NCI-H1092 (cell line): ENCODE measurements at places on chromosomes 3 and 15.

DNA sequence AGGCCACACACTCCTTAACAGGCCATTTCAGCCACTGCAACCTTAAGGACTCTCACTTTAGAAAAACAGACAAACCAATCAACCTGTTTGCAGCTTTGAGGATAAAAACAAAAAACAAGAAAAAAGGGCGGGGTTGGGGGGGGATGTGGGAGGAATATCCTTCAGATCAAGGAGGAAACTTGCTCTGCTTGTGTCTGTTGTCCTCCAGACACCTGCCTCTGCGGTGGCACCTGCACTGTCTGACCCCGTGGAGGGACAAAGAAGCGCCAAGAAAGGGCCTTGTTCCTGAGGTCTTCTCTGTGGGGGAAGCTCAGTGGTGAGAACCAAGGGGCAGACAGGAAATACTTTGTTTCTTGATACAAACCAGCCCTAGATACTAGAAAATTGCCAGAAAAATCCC lies 70.5 kb downstream of the POLR2M start:
- DNase-seq, result no peak

GRCh38 chr3:28273837-28274236 lies 32.4 kb downstream of the CMC1 start:
- no peak for DNase-seq

DNA sequence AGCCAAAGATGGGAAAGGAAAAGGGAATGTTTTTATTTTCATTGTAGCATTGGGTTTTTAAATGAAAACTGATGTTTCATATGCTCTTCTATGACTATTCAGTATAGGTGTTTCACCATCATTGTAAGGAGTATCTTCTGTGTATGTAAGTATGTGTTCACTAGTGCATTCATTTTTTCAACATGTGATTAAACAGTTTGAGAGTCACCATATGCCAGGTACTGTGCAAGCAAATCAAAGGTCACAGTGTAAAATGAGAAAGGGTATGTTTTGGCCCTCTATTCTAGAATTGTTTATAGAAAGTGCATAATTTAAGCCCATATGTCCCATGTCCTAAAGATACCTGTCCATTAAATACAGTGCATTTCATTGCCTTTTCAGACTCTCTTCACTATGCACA lies 207.2 kb downstream of the ZBTB20 start:
- DNase-seq, result no peak

- no peak for DNase-seq
Observed at GRCh38 chr15:26620528-26621458, 152.1 kb downstream of the GABRB3 start.

DNA sequence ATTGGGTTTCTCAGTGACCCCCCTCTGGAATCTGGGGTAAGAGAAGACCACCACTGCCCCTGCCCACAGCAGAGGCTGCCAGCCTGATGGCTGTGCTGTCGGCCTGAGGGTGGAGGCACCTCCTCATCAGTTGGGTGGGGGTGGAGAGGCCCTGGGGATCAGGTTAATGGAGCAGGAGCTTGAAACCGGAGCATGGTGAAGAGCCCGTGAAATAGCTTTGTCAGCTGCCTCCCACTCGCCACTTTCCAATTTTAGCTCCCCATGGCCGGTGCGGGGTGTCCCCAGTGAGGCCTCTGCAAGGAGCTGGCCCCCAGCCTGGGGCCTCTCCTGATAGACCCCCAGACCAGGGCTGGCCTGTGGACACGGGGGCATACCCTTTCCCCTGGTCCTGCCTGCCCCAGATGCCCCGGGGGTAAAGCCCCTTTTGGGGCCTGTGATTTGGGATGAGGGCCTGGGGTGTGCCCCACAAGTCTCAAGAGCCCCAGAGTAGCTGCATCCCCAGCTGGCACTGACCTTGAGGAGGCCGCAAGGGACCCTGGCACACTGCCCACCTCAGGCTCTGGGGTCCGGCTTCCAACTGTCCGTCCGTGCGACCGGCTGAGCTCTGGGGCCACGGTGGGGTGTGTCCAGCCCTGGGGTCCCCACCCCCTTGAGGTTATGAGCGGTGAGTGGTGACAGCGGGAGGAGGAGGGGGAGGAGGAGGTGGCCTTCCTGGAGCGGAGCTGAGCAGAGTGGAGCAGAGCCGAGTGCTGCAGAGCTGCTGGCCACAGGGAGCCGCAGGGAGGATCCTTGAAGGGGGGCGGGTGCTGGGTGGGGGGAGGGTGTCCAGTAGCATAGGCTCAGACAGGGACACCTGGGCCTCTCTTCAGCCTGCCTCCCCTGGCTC lies at the start of gene HHATL:
Gene HHATL, minus strand, starts transcription at position 733 of the 886 bp plus-strand sequence. CDS start 1,972 bp downstream, outside the sequence.
- no peak for DNase-seq

DNA sequence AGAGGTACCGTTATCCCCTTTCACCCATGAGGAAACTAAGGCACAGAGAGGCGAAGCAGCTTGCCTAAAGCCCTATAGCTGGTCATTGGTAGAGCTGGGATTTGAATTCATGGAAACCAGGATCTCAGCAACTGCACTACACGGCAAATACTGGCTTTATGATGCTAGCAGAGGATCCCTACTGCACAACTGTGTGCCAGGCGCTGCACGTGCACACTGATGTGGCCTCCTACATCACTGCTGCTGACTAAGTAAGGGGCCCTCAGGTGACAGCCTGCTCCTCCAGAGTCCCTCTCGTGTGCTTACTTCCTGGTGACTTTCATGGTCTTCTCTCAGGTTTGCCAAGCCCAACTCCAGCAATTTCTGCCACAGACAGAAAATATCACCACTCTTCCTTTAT lies 3.4 kb upstream of the POLG start:
- DNase-seq, result no peak

- no peak for DNase-seq
Observed at GRCh38 chr3:54123776-54124196, 1.4 kb downstream of the CACNA2D3 start.

DNA sequence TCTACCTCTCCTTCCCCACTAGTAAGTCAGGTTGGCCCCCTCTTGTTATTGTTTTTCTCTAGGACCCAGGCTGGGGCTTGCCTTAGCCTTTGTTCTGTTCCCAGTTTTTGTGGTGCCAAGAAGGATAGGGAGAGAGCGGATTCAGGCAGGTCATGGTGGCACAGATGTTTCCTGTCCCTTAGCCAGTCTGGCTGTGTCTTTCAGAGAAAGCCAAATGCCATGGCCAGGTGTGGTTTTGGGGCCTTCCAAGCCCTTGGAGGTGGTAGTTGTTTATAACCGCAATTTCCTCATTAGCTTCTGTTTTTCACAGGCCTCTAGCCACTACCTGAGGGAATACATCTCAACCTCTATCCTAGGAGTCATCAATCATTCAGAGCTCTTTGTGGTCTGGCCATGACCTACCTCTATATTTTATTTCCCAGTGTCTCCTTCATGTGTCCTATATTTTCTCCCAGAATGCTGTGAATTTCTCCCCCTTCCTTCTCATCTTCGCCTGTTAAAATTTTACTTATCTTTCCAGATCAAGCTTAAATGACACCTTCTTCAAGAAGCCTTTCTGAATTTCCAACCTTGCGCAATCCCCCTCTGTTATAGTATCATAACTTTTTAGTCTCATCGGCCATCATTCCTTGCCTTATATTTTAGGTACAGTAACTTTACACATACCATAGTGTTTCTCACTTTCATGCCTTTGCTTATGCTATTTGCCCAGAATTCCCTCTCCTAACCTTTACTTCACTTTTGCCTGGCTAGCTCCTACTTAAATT lies 38.2 kb downstream of the TIMP4 start:
- DNase-seq, result no peak

- peak; percentile 46 for DNase-seq
Observed at GRCh38 chr3:193564012-193564411, 9.3 kb upstream of the ATP13A4 start.

DNA sequence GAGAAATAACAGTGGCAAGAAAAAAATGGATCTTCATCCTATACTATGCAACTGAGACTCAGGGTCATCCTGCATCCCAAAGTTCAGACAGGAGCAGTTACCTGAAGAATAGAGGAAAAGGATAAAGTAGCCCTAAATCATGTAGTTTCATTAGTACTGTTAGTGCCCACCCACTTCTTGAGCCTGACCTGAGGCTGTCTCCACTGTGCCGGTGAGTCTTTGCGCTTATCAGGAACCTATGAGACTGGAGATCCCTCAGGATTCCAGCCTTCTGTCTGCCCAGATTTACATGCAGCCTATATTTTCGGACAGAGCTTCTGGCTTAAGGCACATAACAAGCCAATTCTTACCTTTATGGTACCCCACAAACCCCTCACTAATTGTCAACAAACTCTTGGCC lies 791.6 kb downstream of the ROBO1 start:
- DNase-seq, result no peak

GRCh38 chr3:57709031-57709430 lies 16.2 kb upstream of the DENND6A start:
- DNase-seq, result no peak
